ENCODE measurements at places on chromosomes 3 and 15.

GRCh38 chr3:24479816-24480215 is 14.8 kb downstream of the THRB start:
- no peak for DNase-seq

DNA sequence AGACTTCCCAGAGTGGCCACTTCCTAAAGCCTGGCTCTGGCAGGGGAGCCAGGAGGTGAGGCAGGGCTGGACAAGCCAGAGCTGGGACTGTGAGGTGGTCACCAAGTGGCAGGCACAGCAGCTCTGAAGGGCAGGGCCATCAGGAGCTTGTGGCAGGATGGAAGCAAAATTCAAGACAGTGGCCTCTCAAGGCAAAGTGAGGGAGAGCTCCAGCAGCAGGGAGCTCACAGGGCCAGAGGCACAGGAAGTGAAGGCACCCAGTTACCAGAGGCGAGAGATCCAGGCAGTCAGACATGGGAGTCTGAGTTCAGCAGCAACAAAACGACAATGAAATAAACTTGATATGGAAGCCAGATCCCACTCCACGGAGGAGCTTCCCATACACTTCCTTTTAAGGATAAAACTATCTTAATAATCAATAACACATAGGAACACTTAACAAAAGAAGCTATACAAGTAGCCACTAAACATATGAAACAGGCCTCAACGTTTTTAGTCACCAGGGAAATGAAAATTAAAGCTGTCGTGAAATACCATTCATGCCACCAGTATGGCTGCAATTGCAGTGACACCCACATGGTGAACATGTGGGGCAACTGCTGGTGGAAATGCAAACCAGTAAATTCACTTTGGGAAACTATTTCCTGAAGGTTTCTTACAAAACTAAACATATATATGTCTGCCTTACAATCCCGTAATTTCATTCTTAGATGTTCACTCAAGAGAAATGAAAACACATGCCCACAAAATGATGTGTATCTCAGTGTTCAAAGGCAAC is 35.4 kb upstream of the TMEM158 start:
- no peak for DNase-seq

GRCh38 chr3:187662848-187663409 is 7.3 kb downstream of the SST start:
- no peak for DNase-seq

DNA sequence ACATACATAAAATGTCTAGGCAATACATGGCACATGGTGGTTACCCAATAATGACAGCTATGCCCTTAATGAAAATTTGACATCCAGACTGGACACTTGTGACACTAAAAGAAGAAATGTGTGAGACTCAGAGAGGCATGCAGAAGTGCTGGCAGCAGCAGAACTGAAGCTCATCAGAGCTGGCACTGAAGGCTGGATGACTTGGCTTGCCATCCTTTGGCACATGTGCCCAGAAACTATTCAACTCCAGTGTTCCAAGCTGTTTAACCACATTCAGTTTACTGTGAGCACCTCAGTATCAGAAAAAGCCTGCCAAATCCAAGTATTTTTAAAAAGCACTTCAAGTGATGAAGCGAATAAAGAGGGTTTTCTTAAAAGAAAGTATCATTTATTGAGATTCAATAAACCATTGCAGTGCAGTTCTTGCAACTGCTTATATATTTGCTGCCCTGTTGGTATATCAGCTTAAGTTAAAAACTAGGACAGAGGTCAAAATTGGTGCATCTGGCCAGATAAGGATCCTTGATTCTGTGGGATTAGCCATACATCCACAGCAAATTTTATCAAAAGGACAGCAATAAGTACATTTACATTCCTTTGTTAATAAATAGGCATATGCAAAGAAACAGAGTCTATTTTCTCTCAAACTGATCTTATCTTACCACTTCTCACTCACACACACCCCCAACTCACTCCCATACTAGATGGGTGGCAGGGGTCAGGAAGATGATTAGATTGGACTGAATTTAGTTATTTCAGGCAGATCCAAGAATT is 15.8 kb downstream of the IGSF11 start:
- DNase-seq = no peak

DNA sequence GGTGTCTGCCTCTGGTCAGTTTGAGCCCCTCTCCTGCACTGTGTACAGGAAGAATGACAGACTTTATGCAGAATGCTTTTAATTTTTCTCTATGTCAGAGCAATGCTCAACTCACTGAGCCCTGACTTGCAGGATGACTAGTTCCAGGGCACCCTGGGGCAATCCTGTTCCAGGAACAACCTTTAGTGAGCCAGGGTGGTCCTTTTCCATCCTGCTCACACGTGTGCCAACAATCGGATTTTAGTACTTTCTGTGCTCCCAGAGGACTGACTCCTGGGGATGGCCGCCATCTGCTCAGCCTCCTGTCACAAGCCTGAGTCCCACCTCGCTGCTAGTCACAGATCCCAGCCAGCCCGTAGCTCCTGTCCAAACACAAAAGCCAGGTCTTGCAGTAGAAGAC is 48.2 kb upstream of the ALDH1A3 start:
- DNase-seq = no peak

GRCh38 chr15:50049871-50050270 is 69.2 kb downstream of the ATP8B4 start:
- DNase-seq = no peak
